ENCODE measurements at places on chromosomes 3 and 15.
A peak's percentile ranks its signal among the peaks of the same experiment; 100 is the strongest.

DNA sequence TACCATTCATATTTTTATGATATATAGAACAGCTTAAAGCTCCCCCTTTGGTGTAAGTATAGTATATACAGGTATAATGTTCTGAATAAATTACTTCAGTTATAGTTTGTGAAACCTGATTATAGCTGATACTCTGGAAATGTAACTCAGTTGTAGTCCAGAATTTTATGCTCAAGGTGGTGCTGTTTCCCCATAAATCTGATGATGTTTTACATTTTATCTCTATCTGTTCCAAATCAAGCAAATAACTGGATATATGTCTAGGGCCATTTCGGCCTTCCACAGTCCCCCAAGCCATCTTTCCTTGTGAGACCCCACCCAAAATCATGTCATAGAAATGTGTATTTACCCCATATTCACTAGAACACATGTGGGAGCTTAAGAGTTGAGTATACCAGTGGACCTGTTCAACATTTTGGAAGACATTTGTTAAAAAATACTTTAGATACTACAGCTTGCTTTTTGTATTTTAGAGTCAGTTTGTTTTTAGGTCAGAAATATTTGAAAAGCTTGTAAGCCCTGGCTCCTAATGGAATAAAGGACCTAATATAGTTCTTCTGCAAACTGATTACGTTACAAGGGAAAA, 107.1 kb downstream of the ATG7 start:
- no peak for DNase-seq

DNA sequence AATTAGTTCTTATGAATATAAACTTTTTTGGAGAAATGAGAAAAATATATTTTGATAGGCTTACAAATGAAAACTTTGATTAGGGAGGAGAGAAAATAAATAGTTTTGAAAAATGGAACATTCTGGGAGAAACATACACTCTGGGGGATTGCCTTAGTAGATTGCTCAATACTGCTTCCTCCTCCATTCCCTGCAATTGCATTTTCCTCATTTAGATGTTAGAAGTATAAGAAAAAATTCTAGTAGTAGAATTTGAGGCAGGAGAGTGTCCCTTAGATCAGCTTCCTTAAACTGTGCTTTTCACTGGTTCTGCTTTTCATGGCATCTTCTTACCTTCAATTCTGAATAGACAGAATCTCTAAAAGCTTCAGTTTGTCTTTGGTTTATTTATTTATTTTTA, 46.2 kb upstream of the CTDSPL2 start:
- DNase-seq, result no peak

DNA sequence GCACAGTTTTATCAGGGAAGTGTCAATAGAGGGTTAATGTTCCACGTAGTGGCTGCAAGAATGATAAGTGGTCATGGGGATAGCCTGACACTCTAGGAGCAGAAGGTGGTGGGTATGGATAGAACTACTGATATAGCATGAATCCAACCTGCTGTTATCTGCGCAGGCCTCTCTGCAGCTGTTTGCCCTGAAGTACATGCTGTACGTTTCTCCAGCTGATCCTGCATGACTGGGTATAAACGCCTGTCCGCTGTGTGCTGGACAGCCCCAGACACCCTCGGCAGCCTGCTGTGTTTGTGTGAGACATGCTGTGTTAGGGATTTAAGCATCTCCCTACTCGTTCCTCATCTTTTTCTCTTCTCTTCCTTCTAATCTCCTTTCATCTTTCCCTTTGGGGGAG, 87.1 kb downstream of the LPP start:
- DNase-seq, result no peak

DNA sequence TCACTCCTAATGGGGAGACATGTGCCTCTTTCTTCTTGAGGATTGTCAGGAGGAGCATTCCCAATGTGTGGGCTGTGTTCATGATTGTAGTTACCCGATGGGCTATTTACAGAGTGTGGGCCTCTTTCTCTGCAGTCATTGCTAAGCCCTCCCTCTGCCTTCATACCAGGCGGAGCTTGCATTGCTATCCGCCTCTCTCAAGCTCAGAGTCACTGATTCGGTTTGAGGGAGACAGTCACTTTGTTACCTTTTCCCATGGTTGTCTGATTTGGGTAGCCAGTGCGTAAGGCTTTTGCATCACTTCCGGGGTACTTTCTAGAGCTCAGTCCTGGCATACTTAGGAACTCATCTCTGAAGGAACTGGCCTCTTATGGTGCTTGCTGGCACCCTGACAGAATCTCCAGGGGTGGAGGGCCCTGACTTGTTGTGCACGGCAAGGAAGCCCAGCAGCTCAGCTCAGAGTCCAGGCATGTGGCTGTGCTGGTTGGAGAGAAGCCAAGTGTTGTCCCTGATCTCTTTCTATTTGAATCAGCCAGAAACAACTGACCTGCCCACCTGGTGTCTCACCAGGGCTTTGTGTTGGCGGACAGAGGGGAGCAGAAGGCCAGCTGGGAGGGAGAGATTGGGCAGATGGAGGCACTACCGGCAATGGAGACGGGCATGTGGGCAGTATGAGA, 79.8 kb downstream of the EPHB1 start:
- peak; percentile 54 for DNase-seq

- no peak for DNase-seq
Measured at GRCh38 chr3:110756705-110757104, 314.9 kb upstream of the NECTIN3 start.

- DNase-seq, result no peak
Measured at GRCh38 chr15:62452026-62452425, 286.9 kb upstream of the C2CD4B start.

DNA sequence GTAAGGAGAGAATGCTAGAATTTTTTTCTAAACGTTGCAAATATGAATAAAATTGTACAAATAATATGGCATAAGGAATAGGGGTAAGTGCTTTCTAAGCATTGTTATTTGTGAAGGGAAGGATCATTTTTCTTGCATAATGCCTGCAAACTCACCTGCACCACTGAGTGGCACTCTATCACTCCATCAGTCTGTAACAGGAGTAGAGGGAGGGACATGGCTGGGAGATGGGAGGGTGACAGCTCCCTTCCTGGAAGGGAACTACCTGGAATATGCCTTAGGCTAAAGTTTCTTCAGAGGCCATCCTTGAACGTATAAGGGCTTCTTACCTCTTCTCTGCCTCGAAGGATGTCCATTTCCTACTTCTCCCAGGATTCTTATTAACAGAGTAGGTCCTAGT, 3.0 kb downstream of the NAALADL2 start:
- DNase-seq, result peak; percentile 54

DNA sequence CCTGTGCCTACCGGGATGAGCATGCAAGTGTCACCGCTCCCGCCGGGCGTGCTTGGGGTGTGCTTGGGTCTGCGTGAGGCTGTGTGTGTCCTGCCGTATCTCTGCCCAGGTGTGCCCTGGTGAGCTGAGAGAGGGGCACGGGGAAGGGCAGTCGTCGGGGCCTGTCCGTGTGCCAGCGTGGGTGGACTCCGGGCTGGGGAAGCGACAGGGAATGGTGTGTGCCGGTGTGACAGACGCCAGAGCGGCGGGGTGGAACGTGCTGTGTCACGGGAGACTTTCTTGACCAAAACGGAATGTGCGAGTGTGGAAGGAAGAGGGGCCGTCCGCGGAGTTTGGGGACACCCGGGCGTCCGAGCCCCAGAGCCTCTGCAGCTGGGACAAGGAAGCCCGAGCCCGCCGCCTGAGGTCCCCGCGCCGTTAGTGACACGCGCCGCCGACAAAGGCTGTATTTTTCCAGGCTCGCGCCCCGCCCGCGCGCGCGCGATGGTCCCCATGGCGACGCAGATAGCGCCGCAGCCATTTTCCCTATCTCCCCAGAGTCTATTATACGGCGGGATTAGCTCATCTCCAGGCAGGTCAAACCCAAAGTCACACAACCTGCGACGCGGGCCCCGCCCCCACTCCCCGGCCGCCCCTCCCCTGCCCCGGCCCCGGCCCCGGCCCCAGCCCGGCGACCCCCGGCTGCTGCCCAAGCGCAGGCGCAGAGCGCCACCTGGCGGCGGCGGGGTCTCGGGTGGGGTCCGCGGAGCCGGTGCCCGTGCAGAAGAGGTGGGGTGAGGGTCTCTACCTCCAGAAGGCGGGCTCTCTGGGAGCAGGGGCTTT, 4.5 kb upstream of the GATA2 start:
- peak; percentile 72 for DNase-seq

Data from right lobe of liver (tissue), 6 donors.